ENCODE measurements at places on chromosomes 4 and X. TPM values are rescaled to one million over a fixed set of nuclear protein-coding genes. Genes with fewer than 3 reads are reported as not detected.

DNA sequence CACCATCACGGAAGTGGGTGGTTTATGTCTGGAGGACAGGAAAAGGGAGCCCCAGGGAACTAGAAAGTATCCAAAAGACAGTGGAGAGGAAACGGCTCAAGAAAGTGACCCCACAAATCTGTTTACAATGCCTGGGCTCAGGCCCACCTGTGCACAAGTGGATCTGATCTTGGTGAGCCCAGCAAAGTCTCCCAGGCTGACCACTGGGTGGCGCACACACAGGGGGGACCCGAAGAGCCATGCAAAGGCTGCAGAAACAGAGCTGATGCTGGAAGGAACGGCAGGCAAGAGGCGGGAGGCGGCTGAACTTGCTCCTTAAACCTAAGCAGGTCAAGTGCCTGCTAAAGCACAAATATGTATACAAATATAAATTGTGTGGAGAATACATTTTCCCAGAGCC is 9.6 kb downstream of the HAUS7 start:
- no peak for ATAC-seq

DNA sequence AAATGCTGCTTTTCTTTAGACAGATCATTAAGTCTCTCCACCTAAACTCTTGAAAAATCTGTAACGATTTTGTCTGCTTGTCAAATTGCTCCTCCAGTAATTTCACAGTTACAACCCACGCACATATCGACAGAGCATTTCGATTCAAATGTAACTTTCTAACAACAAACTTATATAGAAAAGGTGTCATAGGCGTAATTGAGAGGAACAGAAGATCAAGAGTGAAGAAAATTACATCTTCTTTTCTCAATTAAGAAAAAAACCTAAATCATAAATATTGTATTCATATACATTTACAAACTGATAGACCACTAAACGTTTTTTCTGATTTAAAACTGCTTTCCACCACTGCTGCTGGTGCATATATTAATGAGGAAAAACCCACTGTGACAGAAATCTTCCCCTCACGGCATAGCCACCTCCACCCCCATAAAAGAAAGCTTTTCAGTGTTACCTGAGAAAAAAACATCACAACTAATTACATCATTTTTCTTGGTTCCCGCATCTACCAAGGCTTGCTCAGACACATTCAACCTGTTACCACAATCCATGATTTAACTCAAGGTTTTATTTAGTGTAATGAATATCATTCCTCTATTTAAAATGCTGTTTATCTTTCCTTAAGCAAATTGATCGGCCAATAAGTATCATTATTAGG is 1.9 kb downstream of the GPM6A start:
- no peak for ATAC-seq

DNA sequence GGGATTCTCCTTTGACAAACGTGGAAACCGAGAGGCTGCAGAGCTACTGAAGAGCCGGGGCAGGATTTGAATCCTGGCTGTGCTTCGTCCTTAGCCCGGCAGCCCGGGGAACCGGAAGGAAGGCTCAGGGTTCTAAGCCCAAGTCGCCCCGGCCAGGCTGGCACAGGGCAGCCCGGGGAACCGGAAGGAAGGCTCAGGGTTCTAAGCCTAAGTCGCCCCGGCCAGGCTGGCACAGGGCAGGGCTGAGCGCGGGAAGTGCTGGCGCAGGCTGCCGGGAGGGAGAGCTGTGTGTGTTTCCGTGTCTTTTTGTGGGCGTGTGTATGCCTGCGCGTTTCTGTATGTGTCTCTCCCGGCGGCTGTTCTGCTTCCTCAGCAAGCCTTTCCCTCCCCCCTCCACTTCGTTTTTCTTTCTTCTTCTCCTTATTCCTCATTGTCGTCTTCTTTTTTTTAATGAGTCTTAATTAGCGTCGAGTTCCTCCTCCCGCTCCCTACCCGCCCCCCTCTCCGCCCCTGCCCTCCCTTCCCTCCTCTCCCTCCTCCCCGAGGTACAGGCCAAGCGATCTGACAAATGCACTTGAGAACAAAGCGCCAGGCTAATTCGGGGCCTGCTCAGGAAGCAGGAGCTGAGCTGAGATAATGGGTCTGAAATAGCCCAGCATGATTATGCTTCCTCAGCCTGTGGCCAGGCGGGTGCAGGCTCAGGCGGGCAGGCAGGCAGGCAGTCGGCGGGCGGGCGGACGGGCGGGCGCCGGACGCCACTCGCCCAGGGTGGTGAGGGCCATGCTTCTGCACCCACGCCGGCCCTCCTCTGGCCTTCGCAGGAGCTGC is 65.9 kb downstream of the EFNB1 start:
- peak; percentile 84 for ATAC-seq

DNA sequence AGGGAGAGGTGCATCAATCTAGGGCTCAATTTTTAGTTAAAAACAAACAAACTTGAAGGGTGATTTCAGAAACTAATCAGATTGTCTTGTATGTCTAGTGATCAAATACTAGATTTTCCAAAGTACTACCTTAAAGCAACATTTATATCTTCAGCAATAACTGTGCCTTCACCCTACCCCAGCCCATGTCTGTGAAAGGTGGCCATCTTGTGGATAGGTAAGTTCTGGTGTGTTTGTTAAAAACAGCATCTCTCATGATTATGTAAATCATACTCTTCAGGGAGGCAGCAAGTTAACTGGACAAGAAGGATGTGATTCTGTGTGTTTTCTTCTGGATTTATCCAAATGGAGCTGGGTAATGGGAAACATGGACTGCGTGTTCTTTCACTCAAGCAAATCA is 81.4 kb upstream of the ACSL1 start:
- peak; percentile 32 for ATAC-seq

CXorf66 gene
- total RNA-seq: not detected

DNA sequence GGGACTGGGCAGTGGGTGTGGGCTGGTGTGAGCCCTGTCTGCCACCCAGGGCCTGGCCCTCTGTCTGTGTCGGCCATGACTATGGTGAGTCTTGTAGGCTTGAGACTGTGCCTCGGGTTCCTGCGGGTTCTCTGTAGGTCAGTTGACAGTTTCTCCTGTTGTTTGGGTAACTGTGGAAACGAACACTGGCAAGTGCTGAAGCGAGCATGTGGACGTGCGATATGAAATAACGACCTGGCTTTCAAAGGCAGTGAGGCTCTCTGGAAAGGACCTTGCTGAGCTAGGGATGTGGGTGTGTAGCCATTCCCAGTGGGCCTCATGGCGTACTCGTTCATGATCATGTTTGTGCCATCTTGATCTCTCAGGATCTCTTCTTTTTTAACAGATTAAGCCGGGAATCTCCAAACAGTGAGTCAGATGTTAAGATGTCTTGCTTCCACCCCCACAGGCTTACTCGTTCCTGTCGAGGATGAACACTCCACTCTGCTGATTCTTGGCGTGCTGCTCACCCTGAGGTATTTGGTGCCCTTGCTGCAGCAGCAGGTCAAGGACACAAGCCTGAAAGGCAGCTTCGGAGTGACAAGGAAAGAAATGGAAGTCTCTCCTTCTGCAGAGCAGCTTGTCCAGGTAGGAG is 41.3 kb downstream of the HTT start:
- ATAC-seq: no peak

TASL gene
- total RNA-seq: 0.16 TPM

DCLK2 gene
- total RNA-seq: 0.40 TPM

PLS3 gene
- 145 TPM for total RNA-seq

TMSB15C gene
- total RNA-seq: 0.12 TPM

DNA sequence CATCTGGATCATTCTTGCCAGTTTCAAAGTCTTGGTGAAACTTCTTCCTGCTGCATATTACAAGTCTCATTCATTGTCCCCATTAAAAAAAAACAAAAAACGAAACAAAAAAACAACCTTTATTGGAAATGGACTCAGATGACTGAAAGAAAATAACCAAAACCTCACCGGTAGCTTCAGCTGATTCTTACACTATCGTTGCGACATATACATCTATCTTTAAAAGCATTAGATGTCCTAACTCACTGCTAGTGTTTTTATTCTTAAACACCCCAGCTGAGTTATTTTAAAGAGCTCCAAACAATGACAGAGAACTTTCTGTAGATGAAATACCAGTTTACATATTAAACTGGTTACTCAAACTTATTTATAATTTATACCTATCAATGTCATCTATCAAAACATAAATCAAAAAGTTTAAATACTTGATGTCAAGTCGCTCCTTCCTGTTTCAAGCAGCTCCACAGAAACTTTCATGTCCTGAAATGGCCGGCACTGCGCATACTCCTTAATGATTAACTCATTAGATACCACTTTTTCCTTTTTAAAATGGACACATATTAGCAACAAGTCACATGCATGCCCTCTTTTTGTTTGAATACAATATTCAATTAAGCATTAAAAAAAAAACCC is 87.2 kb downstream of the HPRT1 start:
- ATAC-seq: no peak

CXorf49 gene
- 0.40 TPM for total RNA-seq

VGLL1 gene
- total RNA-seq: 0.36 TPM

Data from esophagus mucosa (tissue), 1 donor.